ENCODE measurements at places on chromosomes 6 and 20. TPM values are rescaled to one million over a fixed set of nuclear protein-coding genes. Genes with fewer than 3 reads are reported as not detected.

- DNase-seq = no peak
These were observed 98.4 kb downstream of the SYCP2 start for GRCh38 chr20:59835057-59835447.

DNA sequence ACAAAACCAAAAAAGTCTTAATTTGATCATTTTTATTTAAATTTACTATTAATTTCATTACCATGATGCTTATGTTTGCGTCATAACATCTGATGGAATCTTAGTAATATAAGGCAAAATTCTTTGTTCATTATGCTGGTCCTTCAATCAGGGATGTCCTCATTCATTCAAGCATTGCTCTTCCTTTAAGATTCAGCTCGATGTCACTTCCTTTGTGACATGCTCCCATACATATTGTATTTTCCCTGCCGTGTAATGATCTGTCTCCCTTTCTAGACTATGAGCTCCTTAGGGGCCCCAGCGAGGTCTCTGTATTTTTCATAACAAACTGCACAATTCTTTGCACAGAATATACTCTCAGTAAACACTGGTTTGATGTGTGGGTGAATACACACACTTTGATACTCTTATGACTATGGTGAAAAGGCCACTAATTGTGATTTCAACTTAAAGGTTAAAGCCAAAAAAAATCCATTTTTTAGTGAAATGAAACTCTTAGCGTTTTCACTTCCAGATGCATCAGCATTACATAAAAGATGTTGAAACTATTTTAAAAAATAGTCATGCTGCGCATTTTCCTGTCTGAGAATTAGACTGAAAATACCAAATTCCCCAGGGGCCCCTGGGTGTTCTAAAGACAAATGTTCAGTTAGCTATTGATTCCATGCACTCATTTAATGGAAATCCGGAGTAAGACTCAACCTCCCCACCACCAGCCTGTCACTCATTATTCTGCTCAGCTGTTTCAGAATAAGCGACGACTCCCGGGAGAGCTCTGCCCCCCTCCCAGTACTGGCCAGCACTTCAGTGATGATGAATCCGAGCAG lies 169.7 kb downstream of the ATXN1 start:
- no peak for DNase-seq

DNA sequence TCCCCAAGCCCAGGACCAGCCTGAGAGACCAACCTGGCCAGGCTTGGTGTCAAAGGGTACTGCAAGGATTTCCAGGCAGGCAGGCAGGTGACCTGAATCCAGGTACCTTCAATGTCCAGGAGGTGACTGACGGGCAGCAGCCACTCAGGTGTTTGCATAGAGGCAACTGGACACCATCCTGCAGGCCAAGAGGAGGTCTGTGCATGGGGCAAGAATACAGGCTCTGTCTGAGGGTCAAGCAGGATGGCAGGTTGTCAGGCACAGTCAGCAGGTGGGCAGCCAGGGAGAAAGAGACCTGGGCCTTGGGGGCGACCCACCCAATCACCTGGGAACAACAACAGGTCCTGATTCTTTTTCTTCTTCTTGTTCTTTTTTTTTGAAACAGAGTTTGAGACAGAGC lies 159.3 kb upstream of the QKI start:
- DNase-seq = no peak

DNA sequence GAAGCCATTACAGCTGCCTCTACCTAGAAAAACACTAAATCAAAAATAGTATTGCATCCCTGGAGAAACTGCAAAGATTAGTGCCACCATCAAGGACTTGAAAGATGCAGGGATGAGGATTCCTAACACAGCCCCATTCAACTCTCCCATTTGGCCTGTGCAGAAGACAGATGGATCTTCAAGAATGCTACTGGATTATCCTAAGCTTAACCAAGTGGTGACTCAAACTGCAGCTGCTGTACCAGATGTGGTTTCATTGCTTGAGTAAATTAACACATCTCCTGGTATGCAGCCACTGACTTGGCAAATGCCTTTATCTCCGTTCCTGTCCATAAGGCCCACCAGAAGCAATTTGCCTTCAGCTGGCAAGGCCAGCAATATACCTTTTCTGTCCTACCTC lies 117.4 kb downstream of the TBC1D32 start:
- DNase-seq = no peak

GRCh38 chr6:150382171-150382570 lies 13.4 kb downstream of the IYD start:
- DNase-seq = no peak

DNA sequence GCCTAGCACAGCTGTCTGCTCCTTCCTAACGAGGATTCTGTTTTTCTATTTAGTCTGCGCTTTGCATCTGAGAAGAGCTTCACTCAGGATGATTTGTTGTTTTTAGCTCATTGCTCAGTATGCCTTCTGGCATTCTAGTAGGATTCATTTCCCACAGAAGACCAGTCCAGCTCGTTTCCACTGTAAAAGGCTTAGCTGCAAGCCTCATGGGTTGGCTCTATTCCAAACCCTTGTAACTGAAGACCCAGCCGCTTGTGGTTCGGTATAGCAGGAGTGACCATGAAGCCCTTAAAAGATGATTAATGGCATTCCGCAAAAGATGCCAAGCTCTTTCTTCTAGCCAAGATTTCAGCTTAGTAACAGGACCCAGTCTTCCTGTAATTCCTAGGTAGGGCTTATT lies 7.2 kb downstream of the ADGRF1 start:
- no peak for DNase-seq

- DNase-seq = no peak
These were observed 54.6 kb upstream of the PIM1 start for GRCh38 chr6:37115236-37115895.

- DNase-seq = no peak
These were observed 1.4 kb downstream of the AHCY start for GRCh38 chr20:34301587-34302311.

DNA sequence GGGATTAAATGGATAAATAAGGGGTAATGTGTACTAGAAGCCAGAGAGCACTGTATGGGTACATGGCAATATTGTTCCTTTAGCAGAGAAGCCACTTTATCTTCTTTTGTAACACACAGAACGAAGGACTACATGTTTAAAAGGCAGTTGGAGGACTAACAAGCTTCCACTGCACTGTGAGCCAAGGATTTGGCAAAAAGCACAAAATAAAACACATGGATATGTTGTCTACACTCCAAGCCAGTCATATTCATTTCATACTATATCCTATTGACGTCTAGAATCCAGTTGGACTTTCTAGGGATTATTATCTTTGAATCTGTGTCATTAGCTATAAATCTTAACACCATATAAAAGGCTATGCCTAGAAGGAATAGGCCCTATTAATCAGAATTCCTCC lies 3.0 kb downstream of the SLC18B1 start:
- no peak for DNase-seq

DNA sequence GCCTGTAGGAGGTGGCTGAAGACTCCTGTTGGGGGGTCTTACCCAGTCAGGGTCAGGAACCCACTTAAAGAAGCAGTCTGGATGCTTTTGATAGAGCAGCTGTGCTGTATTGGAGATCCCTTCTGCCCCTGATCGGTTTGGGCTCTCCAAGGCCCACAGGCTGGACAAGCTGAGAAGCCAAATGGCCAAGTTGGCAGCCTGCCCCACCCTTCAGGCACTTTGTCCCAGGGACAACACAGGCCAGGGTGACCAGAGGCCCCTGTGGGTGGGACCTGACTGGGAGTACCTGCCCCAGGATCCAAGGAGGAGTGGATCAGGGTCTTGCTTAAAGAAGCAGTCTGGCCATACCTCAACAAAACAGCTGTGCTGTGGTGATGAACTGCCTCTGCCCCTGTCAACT lies 48.4 kb downstream of the ZC2HC1B start:
- DNase-seq = no peak

DNA sequence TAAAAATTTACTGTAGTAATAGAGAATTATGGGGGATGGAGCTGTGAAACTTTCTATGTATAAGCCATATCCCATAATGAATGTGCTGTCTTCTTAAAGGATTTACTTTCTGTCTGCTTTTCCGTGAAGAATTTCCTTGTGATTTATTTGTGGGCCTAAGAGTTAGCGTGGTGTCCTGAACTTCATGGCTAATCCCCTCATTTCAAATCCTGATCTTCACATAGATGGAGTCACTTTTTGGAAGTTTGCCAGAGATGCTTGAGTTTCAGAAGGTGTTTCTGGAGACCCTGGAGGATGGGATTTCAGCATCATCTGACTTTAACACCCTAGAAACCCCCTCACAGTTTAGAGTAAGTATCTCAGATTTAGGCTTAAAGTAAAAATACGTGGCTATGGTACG lies 19.4 kb upstream of the CLDN20 start:
- DNase-seq = no peak

DNA sequence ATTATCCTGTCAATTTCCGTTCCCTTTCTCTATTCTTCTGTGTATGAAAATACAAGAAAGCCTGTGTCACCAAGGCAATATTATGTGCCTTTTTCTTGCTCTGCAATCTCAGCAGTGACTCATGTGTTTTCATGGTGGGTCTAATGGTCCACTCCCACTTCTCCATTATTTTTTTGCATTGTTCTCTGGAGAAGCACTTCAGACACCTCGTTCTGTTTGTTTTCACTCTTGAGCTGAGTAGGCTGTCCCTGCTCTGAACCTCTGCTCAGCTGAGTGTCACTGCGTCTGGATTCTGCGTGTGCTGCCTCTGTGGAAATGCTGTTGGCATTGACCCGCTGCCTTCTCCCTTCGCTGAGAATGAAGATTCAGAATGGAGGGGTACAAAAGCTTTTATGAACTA lies 230.6 kb downstream of the TMEM242 start:
- no peak for DNase-seq

- no peak for DNase-seq
These were observed 53.3 kb upstream of the SLC22A23 start for GRCh38 chr6:3510178-3510577.

GRCh38 chr20:60102665-60103210 lies 144.5 kb downstream of the CDH26 start:
- no peak for DNase-seq

DNA sequence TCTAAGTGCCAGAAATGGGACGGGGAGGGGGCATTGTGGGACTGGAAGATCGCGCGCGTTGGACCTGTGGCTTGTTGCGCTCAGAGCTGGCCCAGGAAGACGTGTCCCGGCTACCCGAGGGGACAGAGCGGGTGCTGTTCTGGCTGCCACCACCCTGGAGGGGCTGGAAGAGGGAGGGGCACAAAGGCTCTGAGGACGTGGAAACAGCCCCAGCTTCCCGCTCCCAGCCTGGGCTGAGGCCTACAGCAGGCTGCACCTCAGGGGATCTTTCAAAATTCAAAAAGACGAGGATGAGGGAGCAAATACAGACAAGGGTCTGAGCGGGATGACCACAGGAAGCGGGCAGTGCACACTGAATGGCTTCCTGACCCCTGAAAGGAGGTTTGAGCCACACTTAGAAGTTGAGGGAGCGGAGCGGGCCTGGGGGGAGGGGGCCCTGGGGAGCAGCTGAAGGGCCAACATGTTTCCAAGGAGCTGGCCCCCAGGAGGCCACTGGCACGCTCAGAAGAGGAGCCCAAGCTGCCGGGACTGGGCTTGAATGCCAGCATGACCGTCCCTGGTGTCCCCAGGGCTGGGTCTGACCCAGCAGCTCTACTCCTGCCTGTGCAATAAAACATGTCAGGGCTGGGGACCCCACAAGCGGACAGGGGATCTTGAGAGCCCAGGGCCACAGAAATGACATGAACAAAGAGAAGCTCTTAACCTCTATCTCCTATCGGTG lies 1.3 kb downstream of the OXT start:
- DNase-seq = no peak

GRCh38 chr6:13378669-13379590 lies 50.6 kb upstream of the TBC1D7 start:
- DNase-seq = peak; percentile 86

- no peak for DNase-seq
These were observed 638.5 kb downstream of the COL12A1 start for GRCh38 chr6:74567281-74567922.

DNA sequence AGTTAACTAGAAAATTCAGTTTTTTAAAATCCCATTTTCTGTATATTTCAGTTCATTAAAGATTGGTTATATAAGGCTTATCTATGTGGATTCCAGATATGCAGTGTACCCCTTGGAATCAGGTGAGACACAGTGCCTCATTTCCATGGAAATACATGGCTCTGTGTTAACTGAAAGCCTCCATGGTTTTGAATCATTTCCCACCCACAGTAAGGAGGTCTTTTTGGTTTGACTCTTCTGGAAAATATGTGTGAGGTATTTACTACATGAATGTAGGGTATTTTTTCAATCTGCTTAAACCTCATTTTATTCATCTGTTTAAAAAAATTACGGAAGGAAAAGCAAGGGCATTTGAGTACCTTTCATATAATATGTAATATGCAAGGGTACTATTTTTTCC lies 25.5 kb downstream of the RNF144B start:
- no peak for DNase-seq

GRCh38 chr6:16157492-16157891 lies 28.6 kb downstream of the MYLIP start:
- no peak for DNase-seq

- no peak for DNase-seq
These were observed 124.7 kb downstream of the SAMD5 start for GRCh38 chr6:147633191-147633590.

DNA sequence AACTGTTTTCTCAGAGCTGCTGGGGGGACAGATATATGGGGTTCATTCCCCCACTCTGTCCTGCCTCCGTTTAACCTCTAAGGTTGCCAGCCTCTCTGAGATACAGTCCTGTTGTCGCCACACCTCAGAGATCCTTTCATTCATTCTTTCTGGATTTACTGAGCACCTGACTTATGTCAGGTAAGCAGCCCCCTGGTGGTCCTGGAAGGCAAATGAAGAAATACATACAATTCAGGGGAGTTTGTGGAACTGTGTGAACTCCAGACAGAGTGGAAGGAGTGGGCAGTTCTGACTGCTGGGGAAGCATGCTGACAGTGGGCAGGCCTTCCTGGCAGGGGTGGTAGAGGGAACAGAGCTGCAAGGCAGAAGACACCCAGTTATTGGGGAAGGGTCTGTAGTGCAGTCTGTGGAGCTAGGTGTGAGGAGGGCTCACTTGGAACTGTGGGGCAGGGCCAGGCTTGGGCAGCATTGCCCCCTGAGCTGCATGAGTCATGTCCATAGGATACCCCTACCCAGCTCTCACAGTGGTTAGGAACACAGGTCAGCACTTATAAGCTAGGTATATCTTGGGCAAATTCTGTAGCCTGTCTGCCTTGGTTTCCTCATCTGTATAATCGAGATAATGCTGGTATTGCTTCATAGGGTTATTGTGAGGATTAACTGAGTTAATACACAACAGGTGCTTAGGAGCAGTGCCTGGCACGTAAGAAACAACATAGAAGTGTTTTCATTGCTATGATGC lies 12.8 kb upstream of the SGK2 start:
- DNase-seq = no peak

- peak; percentile 95 for DNase-seq
These were observed 448 bp upstream of the DDAH2 start for GRCh38 chr6:31729515-31729978.

SMPDL3A gene
- 186 TPM for total RNA-seq

SLC17A2 gene
- total RNA-seq = not detected

DEF6 gene
- total RNA-seq = 10.3 TPM

FAM83C gene
- 0.20 TPM for total RNA-seq

TTLL9 gene
- total RNA-seq = not detected

SNX14 gene
- 71.0 TPM for total RNA-seq

ADGRF4 gene
- total RNA-seq = 2.0 TPM

RPS18 gene
- 1,882 TPM for total RNA-seq

UNC5CL gene
- total RNA-seq = 6.6 TPM

IL17F gene
- not detected for total RNA-seq

CTNNBL1 gene
- 37.6 TPM for total RNA-seq
